ENCODE measurements at places on chromosomes 5 and 9.

GRCh38 chr5:134131165-134131564, 16.7 kb downstream of the TCF7 start:
- DNase-seq = no peak

GRCh38 chr5:54616031-54616430, 98.5 kb downstream of the SNX18 start:
- no peak for DNase-seq

DNA sequence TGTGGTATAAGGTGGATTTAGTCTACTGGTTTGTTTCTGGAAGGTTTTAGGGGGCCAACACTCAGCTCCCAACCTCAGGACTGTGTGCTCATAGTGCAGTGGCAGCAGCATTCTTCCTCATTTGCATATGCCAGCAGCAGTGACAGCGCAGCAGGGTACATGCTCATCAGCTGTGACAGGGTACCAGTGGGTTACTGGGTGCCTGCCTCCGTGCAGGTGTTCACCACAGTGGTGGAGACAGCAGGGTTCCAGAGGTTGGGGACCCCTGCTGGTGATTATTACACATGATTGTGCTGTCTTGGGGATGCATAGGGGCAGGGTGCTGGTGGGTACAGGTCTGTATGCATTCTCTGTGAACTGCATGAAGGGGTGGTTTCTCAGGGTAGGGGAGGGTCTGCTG, 45.5 kb upstream of the IFNE start:
- DNase-seq = no peak

DNA sequence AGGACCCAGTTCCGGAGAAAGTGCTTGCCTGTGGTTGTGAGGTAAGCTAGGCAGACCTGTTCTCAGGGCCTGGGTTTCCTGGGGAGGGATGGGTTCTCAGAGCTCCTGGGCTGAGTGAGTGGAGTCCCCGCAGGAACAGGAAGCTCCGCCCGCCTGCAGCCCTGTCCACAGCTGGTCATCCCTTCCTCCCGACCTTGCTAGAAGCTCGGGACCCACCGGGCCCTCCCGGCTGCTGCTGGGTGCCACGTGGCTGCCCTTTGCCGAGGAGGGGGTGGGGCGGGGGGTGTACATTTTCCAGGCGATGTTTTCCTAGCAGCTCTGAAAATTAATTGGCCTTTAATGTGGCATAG, 198.1 kb downstream of the C9orf50 start:
- no peak for DNase-seq

GRCh38 chr9:112241491-112241890, 66.4 kb upstream of the SUSD1 start:
- no peak for DNase-seq

- peak; percentile 43 for DNase-seq
Observed at GRCh38 chr5:31408814-31409213, 123.1 kb downstream of the DROSHA start.

GRCh38 chr5:172160506-172160905, 27.5 kb downstream of the STK10 start:
- DNase-seq = no peak

DNA sequence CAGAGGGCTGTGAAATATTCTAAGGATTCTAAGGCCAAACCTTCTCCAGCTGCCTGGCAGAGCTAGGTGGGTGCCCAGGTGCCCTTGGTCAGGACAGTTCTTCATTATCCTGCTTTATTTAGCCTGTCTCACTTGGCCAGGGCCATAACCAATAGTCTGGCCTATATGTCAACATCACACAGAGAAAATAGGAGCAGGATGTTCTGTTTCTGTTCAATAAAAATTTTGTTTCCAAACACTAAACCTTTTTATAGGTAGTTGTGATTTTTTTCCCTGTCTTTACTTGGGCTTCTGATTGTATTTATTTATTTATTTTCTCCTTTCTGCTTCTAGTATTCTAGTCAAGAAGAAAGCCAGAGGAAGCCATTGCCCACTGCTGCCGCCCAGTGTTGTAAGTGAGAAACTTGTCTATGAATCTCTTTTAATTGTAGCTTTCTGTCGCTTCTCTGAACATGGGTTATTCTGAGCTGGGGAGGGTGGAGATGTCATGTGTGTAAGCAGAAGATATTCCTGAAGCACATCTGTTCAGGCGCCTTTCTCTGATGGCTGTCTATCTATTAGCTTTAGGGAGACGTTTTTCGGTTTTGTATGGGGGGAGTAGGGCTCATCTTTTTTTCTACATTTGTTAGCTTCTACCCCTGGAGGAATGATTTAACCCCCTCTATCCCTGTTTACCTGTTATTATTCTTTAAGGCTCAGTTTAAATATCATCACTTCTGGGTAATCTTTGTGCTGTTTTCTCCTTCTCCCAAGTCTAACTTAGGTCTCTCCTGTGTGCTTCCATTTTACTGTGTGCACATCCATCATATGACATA, 97.1 kb downstream of the UNC13B start:
- DNase-seq = peak; percentile 32

GRCh38 chr9:118000581-118000980, 296.4 kb downstream of the TLR4 start:
- DNase-seq = no peak

DNA sequence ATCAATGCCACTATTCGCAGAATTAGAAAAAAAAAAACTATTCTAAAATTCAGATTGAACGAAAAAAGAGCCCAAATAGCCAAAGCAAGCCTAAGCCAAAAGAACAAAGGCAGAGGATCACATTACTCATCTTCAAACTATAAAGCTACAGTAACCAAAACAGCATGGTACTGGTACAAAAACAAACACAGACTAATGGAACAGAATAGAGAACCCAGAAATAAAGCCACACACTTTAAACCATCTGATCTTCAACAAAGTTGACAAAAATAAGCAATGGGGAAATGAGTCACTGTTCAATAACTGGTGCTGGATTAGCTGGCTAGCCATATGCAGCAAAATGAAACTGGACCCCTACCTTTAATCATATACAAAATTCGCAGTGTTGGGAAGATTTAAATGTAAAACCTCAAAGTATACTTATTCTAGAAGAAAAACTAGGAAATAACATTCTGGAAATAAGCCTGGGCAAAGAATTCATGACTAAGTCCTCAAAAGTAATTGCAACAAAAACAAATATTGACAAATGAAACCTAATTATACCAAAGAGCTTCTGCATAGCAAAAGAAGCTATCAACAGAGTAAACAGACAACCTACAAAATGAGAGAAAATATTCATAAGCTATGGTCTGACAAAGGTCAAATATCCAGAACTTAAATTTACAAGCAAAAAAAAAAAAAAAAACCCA, 153.7 kb downstream of the NDUFS4 start:
- DNase-seq = no peak

- DNase-seq = no peak
Observed at GRCh38 chr9:93899609-93900435, 55.3 kb downstream of the BARX1 start.

DNA sequence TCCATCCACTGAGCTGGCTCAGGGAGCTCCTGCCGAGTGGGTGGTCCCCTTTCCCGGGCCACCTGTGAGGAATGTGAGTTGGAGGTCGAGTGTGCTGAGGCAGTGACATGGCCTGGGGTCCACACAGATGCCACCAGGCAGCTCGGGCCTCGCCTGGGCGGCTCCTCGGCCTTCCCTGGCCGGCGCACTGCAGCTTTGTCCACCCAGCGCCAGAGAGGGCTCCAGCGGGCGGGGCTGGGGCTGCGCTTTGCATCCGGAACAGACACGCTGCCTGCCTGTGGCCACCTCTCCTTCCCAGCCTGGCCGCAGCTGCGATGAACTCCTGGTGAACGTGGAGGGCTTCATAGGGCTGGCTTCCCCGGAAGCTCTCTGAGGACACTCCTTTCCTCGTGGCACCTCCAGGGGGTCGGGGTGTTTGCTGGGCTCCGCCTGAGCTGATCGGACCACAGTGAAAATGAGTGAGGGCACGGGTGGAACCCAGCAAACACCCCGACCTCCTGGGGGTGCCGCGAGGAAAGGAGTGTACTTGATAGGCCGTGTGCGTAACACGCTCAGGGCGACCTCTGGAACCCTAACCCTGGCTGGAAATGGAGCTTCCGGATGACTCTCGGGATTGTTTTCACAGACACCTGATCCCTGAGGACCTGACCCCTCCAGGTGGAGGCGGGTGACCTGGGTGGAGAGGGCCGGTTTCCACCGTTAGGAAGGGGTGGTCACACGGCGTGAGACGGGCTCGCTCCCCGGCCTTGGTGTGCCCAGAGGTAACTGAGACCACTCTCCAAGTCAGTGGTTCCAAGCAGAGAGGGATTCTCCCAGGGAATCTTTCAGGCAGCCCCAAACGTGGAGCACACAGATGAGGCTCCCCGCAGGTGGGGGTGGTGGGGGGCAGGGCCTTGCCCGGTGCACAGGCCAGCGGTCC, 31.8 kb upstream of the RXRA start:
- no peak for DNase-seq

DNA sequence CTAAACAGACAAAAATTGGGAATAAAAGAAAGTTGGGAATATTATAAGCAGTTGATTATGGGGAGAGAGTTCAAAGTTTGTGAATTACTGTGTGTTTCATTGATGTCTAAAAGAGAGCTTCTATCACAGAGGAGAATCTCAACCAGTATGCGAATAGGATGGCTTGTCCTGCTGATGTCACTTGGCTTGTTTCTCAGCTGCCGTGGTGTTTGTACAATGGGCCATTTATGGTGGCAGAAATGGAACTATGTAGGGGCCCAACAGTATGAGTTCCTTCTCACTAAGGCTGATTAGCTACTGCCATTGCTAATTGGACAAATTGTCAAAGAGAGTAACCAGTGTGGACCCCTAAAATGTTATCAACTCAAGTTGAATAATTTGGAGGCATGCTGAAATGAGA, 103.9 kb downstream of the ST8SIA4 start:
- no peak for DNase-seq

DNA sequence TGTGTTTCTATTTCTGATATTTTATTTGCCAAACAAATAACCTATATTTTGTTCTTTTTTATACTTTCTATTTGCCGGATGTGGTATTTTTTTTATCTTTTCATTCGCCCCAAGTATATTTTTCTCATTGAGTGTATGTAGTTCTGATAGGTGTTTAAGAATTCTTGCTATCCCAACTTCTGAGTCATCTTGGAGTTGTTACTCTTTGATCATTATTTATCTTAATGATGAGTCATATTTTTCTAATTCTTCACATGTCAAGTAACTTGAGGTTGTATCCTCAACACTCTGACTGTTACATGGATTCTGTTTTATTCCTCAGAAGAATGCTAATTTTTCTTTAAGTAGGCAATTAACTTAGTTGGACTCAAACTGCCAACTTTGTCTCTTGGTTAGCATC, 498.1 kb downstream of the TLE1 start:
- no peak for DNase-seq

DNA sequence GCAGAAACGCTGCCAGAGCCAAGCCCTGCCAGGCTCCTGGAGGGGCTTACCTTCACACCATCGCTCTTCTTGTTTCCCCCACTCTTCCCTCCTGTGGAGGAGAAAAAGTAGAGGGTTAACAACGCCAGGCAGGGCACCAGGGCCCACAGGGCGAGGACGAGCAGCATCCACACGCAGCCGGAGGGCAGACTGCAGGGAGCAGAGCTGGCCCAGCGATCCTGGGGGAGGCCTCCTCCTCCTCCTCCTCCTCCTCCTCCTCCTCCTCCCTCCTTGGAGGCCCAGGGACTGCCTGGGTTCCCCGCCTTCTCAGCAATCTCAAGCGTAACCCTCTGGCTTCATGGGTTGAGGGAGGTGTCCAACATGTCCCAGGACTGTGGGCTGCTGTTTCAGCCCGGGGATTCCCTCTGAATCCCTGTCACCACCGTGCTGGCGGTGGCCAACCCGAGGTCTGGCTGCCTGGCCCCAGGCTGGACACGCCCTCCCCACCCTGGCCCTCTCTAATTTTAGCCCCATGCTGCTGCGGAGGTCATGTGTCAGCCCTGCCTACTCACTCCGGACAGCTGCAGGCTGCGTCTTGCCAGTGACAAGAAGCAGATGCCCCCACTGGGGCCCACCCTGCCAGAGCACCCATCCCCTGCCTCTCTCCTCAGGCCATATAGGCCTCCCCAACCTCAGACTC, 44.3 kb downstream of the CAMK2A start:
- DNase-seq = no peak

GRCh38 chr9:73182928-73183327, 31.3 kb downstream of the ANXA1 start:
- no peak for DNase-seq

GRCh38 chr9:90815944-90816357, 14.3 kb downstream of the SYK start:
- no peak for DNase-seq

DNA sequence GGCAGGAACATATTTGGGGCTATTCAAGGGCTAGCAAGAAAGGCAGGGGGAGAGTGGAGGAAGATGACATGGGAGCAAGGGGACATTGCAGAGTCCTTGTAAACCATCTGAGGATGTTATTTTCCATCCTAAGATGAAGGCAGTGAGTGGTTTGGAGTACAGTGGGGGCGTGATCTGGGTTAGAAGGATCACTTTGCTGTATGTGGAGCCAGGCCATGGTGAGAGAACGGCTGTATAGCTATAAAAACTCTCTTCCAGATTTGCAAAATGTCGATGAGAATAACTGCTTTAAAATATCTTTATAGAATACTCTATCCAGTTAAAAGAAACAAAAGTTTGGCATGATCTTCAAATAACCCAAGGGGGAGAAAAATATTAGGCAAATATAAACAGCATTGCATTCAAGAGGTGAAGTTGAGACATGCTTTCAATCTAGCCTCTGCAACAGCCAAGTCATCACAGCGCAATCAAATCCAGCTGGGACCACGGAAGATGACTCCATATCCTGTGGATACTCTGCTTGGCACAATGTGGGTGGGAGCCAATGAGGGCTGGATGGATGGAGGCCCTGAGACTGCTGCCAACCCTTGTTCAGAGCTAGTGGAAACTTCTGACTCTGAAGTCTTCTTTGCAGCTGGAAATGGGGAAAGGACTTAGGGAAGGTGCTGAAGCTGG, 111.5 kb upstream of the BASP1 start:
- peak; percentile 91 for DNase-seq

DNA sequence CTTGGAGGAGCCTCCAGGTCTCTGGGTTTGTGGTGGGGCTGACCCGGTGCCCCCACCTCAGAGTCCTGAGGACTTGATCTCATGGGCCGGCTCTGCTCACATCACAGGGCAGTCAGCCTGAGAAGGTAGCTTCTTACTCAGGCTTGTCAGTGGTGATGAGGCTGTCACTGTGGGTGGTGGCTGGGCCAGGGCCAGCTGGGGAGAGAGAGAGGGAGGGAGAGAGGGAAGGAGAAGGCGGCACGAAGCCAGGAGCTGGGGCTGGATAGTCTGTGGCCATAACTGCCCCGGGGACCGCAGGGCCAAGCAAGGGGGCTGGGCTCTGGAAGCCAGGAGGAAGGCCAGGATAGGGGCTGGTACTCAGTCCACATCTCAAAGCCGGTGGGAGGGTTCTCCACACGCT, 6.5 kb downstream of the NTNG2 start:
- DNase-seq = no peak

GRCh38 chr5:1059884-1060263, 51.3 kb downstream of the NKD2 start:
- DNase-seq = no peak

GRCh38 chr9:112301420-112301819, 32.0 kb downstream of the PTBP3 start:
- no peak for DNase-seq

DNA sequence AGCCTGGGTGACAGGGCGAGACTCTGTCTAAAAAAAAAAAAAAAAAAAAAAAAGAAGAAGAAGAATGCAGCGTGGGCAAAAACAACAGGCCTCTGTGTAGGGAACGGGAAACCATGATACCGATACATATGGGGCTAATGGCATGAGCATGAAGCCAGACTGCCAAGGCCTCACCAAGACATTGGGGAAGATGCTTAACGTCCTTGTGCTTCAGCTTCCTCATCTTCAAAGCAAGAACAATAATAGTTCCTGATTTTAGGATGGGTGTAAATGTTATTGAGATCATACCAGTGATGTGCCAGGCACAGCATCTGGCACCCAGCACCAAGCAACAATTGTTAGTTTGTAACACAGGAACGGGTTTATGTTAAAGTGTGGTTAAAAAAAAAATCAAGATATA, 51.4 kb downstream of the NEURL1B start:
- no peak for DNase-seq
